ENCODE measurements at places on chromosomes 1 and 21.

DNA sequence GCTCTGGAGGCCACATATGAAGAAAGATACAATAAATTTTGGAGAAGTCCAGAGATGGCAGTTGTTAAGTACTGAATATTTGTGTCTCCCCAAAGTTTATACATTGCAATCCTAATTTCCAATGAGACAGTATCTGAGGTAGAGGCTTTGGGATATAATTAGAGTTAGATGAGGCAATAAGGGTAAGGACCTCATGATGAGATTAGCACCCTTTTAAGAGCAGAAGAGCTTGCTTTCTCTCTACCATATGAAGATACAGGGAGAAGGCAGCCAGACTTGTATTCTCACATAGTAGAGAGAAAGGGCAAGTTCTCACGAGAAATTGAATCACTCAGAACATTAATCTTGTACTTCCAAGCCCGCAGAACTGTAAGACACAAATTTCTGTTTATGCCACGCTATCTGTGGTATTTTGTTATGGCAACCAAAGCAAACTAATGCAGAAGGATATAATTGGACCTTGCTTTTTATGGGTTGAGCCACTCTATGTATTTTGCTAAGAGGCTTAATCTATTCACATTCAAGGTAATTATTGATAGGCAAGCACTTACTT is 430.1 kb downstream of the KCNT2 start:
- no peak for DNase-seq

- no peak for DNase-seq
Observed at GRCh38 chr1:18646786-18647410, 16.3 kb downstream of the PAX7 start.

DNA sequence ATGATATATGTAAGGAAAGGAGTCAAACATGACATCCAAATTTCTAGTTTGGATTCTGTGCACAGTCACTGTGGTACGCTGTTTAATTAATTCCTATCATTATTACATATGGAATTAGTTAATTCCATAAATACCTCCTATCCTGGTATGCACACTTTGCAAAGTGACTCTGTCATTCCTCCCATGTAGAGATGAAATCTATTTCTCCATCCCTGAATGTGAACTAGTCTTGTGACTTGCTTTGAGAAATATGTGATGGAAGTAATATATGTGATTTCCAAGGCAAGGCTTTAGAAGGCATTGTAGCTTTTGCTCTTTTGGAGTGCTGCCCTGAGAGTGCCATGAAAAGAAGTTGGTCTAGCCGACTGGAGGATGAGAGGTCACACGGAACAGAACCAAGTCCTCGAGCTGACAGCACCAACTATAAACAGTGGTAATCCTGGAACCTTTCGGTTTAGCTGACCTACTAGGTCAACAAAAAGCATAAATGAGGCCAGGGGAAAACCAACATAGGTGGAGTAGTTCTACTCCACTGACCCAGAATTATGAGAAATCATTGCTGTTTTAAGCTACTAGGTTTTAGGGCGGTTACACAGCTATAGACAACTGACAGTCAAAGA is 1.5 kb downstream of the SELENOF start:
- no peak for DNase-seq

DNA sequence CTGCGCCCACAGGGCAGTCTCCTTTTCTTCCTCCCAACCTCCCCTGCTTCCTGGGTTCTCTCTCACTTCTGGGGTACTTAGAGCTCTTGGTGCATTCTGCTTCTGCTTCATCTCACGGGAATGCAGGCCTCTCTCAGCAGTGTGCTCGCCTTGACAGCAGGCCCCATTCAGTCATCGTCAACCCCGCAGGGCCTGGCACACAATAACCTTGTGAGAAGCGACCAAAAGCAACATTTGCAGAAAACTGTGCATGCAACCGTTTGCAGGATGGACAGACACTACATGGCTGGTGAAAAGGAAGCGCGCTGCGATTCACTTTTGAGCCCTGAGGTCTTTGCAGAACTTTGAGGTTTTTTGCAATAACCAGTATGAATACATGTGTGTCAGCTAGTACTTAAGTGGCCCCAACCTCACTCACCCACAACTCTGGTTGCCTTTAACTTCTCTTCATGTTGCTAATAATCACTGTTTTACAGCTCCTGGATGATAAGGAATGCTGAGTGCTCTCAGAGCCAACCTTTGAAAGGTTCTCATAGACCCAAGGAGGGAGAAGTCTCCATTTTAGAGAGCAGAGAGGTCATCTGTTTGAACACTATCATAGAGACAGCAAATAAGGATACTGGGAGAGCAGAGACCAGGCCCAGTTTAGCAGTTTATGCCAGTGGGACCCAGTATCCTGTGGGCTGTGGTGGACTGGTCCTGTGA is 2.5 kb upstream of the CD160 start:
- DNase-seq = no peak

GRCh38 chr1:202135221-202135721 is 9.3 kb downstream of the ARL8A start:
- peak; percentile 32 for DNase-seq

DNA sequence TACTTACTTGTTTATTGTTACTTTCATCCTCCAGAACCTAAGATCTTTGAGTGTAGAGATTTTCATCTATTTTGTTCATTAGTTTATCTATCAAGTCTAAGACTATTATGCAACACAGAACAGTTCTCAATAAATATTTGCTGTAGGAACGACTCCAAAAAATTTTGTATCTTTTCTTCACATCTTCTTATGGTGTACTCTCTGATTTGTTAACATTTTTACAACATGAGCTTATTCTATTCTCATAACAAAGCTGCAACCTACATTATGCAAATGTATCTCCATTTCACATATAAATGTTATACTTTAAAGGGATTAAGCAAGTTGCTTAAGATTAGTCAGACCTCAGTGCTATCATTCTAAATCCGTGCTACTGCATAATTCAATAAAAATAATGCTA is 514.2 kb upstream of the ZP4 start:
- DNase-seq = no peak

DNA sequence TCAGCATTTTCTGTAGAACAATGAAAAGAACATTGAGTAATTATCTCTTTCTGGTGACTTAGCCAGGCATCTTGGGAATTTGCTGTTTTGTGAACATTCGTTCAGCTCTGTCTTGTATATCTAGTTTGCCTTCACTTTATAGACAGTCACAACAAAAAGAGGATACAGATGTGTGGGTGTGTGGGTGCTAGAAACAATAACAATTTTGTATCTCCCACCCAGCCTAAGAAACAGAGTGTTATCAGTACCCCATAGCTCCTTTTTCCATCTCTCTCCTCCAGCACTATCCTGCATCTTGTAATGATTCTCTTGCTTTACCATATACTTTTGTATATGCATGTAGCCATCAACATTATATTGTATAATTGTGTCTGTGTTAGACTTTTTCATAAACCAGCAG is 33.0 kb downstream of the AK4 start:
- DNase-seq = no peak

DNA sequence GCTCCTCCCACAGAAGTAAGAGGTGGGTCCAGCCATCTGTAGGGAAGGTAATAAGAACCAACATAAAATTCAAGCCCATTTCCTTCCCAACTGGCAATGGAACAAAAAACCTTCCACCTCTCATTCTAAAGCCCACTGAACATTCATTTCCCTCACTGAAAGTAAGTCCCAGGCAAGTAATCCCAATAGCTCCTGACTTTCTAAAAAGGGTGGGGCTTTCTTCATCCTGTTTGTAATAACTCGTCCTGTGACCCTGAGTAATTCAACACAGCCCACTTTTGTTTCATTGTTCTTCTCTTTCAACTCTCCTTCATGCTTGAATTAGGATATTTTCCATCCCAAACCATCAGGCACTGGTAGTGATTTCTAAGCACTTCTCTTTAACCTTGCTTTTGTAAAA is 74.9 kb downstream of the DAB1 start:
- DNase-seq = no peak

- no peak for DNase-seq
Observed at GRCh38 chr1:234561319-234561718, 48.7 kb downstream of the IRF2BP2 start.

DNA sequence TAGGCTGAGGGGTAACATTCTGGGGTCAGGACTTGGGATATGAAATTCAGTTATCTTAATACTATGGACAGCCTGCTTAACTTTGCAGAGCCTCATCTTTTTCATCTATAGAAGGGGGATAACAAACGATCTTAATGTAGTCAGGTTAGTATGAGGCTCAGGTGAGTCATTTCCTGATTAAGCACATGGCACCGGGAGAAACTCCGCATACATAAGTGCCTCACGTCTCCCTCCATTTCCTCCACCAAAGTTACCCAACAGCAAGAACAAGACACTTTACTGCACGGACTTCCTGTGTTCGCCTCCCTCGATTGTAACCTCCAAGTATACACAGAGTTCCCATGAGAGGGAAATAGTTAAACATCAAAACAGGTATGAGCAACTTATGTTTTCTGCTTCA is 112.7 kb upstream of the COA6 start:
- DNase-seq = no peak

- no peak for DNase-seq
Observed at GRCh38 chr1:41953291-41953690, 34.6 kb upstream of the HIVEP3 start.

DNA sequence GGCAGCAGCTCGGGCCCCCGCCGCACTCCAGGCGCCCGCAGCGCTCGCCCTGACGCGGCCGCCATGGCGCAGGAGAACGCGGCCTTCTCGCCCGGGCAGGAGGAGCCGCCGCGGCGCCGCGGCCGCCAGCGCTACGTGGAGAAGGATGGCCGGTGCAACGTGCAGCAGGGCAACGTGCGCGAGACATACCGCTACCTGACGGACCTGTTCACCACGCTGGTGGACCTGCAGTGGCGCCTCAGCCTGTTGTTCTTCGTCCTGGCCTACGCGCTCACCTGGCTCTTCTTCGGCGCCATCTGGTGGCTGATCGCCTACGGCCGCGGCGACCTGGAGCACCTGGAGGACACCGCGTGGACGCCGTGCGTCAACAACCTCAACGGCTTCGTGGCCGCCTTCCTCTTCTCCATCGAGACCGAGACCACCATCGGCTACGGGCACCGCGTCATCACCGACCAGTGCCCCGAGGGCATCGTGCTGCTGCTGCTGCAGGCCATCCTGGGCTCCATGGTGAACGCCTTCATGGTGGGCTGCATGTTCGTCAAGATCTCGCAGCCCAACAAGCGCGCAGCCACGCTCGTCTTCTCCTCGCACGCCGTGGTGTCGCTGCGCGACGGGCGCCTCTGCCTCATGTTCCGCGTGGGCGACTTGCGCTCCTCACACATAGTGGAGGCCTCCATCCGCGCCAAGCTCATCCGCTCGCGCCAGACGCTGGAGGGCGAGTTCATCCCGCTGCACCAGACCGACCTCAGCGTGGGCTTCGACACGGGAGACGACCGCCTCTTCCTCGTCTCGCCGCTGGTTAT is 2.8 kb downstream of the KCNJ9 start:
- DNase-seq = peak; percentile 68

GRCh38 chr1:152442301-152442700 is 28.2 kb upstream of the CRNN start:
- DNase-seq = no peak

DNA sequence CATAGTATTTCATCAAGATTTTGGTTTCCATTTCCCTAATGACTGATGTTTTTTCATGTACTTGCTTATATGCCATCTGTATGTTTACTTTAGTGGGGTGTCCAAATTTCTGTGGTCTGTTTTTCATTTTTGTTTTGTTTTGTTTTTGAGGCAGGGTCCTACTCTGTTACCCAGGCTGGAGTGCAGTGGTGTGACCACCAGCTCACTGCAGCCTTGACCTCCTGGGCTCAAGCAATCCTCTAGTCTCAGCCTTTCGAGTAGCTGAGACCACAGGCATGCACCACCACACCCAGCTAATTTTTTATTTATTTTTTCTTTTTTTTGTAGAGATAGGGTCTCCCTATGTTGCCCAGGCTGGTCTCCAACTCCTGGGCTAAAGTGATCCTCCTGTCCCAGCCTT is 378.0 kb upstream of the VAMP3 start:
- no peak for DNase-seq

- DNase-seq = no peak
Observed at GRCh38 chr21:37758982-37759381, 157.3 kb downstream of the KCNJ6 start.

DNA sequence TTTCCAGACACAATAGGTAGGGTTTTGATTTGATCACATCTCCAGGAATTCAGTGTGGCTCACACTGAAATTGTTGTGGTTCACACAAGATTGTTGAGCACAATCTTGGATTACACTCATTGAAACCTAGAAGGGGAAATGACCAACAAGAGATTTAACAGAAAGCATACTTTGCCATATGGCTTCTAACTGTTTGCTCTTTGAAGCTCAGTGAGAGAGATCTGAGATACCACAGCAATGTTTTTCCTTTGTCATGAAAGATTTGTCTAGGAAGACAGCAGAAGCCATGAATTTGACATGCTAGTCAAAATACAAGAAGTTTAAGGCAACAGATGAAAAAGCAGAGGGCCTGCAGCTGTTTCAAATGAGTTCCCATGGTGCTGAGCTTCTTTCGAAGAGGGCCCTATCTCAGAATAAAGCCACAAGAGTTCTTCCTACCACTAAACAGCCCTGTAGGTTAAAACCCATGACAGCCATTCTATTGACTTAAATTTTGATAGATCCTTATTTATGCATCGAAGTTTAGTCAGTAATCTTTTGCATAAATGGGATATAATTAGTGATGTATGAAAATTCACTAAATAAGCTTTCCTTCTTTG is 650.4 kb downstream of the LTN1 start:
- DNase-seq = no peak

GRCh38 chr21:37383086-37383485 is 16.5 kb downstream of the DYRK1A start:
- DNase-seq = no peak

DNA sequence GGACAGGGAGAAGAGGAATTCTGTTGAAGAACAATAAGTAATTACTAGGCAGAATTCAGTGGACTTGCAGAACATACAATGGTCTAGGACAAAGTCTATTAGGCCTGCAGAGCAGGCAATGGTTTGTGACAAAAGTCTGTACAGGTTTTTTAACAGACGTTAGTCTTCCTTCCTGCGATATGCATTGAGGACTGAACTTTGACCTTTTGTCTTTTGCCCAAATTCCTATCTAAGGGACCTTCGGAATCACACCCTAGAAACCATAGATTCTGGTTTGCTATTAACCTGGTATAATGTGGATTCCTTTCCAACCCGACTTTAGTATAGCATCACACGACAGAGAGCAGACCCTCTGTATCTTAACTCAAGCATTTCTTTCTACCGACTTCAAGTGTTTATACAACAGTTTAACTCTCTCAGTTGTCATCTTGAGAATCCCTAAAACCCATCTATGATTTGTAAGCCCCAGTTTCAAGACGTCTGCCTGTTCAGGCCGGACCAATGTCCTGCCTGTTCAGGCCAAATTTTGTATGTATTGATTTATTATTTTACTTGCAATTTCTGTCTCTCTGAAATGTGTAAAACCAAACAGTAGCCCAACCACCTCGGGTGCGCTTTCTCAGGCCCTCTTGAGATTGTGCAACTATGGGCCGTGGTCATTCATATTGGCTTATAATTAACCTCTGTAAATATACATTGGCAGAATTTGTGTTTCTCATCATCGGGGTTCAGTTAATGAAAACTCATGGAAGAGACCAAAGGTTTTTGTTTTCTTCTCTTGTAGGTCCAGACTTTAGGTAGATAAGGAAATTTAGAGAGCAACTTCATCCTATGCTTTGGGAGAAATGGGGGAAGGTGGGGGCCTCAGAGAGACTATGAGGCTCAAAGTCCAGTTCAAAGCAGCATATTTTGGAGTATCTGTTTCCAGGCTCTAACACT is 76.9 kb upstream of the TNFSF18 start:
- no peak for DNase-seq
